ENCODE measurements at places on chromosomes 3 and 15.
A peak's percentile ranks its signal among the peaks of the same experiment; 100 is the strongest.

DNA sequence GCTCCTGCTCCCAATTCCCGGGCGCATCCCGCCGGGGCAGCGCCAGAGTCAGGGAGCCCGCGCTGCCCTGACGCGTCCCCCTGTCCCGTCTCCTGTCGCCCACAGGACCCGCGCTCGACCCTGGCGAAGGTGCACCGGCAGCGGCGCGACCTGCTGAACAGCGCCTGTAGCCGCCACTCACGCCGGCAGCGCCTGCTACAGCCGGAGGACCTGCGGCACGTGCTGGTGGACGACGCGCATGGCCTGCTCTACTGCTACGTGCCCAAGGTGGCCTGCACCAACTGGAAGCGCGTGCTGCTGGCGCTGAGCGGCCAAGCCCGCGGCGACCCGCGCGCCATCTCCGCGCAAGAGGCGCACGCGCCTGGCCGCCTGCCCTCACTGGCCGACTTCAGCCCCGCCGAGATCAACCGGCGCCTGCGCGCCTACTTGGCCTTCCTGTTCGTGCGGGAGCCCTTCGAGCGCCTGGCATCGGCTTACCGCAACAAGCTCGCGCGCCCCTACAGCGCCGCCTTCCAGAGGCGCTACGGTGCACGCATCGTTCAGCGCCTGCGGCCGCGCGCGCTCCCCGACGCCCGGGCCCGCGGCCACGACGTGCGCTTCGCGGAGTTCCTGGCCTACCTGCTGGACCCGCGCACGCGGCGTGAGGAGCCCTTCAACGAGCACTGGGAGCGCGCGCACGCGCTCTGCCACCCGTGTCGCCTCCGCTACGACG lies 16.9 kb downstream of the C3orf22 start:
- no peak for DNase-seq

- DNase-seq = no peak
Measured at GRCh38 chr15:52161406-52161966, 29.7 kb downstream of the GNB5 start.

- DNase-seq = no peak
Measured at GRCh38 chr3:61015859-61016258, 235.4 kb downstream of the FHIT start.

DNA sequence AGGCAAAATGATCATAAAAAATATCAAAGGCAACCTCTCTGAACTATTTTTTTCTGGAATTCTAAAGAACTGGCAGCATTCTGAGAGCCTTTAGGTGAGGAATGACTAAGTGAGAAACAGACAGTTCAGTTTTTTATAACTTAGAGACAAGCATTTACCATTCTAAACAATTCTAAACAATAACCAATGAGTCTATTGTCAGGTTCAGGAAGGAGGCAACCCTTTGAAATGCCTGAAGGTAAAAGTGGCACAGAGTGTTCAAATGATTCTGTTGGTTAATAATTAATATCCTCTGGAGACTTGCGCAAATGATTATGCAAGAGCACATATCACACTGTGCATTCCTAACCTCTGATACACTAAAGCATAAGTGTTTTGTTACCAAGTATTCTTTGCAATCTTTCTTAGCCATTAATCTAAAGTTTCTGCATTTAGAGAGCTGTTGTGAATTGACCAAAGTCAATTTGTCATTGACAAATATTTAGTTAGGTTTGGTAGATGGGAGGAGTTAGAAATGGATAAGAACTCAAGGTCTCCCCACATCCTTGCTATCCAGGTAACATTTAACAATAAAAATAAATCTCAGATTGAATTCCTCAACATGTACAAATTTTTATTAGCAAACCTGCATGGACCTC lies 9.2 kb upstream of the TGFBR2 start:
- DNase-seq = peak; percentile 76

GRCh38 chr15:87848012-87848411 lies 408.5 kb downstream of the NTRK3 start:
- DNase-seq = no peak

DNA sequence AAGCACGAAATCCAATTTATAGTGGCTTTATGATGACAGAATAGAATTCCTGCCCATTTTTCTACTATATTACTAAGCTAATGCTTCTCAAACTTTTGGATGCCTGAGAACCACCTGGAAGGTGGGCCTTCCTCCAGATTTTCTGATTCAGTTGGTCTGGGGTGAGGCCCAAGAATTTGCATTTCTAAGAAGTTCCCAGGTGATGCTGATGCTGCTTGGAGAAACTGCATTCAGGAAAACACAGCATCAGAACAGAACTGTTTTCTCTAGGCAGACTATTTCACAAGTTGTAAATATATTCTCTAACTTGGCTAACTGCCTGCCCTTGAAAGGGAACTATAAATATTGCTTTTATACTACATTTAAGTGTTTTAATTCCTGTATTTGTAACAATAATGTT lies 644.9 kb upstream of the DPPA4 start:
- DNase-seq = peak; percentile 1

- DNase-seq = peak; percentile 84
Measured at GRCh38 chr15:49848282-49848724, 227.5 kb downstream of the DTWD1 start.

Data from adipocyte (in vitro differentiated cells).